SK-N-SH (cell line): ENCODE measurements at places on chromosomes 12 and 14.

DNA sequence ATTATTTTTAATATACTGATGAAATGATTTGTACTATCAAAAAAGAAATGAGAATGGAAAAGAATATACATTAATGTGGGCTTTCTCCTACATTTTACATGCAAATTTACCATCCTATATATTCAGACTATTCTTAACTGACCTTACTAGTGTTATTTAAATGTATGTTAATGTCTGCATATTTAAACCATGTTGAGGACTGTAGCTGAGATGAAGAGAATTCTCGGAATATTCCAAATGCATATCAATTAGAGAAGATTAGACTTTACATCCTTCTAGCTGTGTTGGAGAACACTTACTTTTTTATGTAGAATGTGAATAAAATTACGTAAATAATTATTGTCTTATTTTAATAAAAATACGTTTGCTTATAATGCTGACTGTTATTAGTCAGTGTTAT lies 990.1 kb upstream of the LRFN5 start:
- DNase-seq, result no peak

DNA sequence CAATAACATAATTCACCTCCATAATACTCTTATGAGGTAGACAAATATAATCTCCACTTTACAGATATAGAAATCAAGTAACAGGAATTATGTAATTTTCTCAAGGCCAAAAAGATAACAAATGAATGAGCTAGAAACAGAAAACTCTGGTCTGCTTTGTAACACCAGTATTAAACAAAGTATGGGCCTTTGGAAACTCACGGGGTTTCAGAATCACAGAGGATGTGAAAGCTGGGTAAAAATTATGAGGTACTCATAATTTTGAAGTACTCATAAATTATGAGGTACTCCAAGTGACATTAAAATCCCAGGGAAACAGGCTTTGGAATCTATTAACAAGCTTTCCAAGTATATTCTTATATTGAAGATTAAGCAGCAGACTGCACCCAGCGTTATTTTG lies 140.2 kb downstream of the MED13L start:
- DNase-seq, result no peak

- no peak for DNase-seq
Measured at GRCh38 chr12:89544681-89545184, 18.9 kb upstream of the POC1B start.

DNA sequence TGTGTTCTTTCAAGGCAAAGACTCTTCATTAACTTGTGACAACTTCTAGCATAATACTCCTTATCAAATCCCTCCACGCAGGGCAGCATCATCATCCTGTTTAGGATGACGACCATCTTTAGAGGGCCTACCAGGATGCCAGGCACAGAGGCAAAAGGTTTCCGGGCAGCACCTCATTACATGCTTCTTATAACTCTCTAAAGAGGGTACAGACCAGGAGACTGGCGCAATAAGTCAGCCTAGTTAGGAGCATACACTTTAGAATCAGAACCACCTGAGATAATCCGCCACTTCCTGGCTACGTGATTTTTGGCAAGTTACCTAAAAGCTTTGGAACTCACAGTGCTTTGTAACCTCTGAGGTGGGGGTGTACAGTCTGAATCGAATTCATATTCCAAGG lies 136.0 kb upstream of the NOS1 start:
- no peak for DNase-seq

DNA sequence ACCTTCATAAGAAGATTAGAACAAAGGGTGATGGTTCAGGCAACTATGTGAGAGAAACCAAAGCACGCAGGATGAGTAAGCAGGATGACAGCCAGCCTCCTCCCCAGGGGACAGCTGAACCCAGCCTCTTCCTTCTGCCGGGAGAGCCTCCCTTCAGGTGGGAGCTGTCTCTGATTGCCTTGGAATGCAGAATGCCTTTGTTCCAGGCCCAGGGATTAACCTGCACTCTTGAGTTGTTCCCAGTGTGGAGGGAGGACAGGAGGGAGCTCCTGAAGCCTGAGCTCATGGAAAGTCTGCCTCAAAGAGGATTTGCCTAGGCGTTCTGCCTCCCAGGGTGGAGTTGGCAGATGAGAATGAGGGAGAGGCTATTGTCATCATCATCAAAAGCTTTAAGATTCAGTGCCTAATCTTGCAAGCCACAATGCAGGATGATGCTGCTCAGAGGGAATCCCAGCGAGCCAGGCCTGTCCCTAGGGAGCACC lies 3.6 kb upstream of the KRT6A start:
- DNase-seq, result no peak

GRCh38 chr12:111067498-111067897 lies 147.1 kb upstream of the MYL2 start:
- DNase-seq, result no peak

DNA sequence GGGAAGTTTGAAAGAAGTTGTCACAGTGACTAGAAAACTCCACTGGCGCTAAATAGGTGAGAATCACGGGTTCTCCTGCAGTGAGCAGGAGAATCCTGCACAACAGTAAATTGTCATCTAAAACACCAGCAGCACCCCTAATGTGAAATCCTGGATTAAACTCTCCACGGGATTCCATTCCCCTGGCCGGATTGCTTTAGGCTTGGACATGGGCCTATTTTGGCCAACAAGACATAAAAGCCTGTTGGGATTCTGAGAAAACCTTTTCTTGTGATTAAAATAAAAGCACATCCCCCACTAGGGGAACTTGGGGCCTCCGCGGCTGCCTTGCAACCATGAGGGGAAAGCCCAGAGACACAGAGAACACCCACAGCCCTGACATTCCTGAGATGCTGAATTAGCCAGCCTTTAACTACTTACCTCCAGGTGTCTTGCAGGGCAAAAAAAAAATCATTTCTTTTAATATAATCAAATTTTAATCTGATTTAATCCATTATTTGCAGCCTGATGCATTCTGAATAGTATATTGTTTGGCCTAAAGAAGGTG lies 21.0 kb upstream of the TSPAN11 start:
- no peak for DNase-seq

GRCh38 chr14:72516936-72517700 lies 376.8 kb downstream of the DPF3 start:
- DNase-seq, result peak; percentile 48

DNA sequence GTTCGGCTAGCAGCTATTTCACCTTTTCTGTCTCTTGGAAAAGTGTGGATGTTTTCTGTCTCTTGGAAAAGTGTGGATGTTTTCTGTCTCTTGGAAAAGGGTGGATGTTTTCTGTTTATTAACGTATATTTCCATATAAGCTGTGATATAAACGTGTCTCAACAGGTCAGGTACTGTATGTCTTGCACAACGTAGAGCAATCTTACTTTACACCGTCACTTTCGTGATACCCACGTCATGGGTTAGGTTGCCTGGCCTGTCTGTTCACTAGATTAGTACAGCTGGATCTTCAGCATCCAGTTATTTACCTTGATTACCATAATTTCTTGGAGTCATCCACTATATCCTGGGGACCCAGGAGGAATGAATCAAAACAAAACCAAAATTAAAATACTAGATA lies 14.1 kb downstream of the CLEC7A start:
- no peak for DNase-seq

DNA sequence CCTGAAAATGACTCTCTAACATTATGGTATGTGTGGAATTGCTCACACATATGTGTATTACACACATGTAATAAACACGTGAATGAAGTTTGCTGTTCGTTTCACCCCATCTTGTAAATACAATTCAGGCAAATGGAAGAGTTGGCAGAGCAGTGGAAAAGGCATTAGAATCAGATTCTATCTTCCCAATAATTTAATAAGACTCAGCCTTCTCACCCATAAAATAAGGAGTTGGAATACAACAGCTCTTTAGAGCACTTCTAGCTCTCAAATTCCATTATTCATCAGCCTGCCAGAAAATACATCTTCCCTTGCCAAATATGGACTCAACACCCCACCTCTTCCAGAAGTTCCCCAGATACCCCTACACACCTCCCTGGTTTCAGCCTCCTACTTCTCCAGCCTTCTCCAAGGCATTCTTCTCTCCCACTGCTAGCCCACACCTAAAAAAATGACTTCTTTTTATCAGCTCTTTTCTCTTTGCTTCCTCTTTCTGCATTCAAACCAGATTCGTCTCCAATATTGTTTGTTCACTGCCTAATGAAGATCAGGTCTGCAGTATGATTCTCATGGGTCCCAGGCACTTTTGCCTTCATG lies 66.2 kb upstream of the DYRK2 start:
- no peak for DNase-seq

DNA sequence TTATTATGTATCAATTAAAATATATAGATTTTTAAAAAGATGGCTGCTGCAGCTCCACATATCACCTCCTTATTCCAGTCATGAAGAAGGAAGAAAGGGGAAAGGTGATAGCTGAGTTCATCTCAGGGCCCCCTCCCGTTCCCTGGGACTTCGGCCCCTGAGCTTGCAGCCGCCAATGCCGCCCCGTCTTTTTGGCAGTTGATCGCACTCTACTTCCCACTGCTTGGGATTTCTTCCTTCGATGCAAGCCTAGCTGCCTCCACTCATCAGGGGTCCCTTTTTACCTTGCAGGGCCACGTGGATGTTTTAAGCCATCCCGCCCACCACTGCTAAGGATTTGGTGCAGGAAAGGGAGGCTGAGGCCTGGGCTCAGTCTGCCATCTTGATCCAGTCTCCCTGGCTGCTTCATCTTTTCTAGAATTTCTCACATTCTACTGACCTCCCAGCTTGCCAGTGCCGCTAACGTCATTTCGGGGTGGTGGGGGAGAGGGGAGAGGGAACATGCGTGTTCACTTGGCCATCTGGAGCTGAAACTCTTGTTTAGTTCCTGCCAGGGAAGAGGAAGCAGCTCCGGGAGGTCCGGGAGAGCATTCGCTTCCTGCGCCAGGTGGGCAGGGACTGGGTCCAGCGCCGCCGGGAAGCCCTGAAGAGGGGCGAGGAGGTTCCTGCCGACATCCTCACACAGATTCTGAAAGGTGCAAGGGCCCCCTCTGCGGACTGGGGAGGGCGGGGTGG lies 31.3 kb downstream of the CYP46A1 start:
- DNase-seq, result no peak

GRCh38 chr14:32630701-32631100 lies 301.6 kb downstream of the AKAP6 start:
- no peak for DNase-seq

- peak; percentile 54 for DNase-seq
Measured at GRCh38 chr12:77045183-77045582, 20.2 kb downstream of the E2F7 start.

DNA sequence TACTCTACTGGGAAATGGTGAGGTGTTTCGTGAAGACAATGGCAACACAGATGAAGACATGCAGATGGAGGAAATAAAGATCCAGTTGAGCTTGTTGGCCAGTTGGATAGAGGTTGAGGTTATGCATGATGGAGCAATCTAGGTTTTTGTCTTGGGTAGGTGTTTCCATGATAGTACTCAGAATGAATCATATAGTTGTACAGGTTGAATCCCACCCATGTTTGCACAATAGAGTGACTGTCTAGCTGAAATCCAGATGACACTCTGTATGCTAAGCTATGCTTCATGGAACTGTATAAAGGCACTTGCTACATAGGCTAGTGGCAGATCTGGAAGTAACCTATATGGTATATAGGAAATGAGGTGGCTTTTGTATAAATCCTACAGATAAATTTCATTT lies 264.9 kb downstream of the NAV3 start:
- no peak for DNase-seq

GRCh38 chr12:113161415-113162016 lies 12.0 kb downstream of the CFAP73 start:
- peak; percentile 95 for DNase-seq

DNA sequence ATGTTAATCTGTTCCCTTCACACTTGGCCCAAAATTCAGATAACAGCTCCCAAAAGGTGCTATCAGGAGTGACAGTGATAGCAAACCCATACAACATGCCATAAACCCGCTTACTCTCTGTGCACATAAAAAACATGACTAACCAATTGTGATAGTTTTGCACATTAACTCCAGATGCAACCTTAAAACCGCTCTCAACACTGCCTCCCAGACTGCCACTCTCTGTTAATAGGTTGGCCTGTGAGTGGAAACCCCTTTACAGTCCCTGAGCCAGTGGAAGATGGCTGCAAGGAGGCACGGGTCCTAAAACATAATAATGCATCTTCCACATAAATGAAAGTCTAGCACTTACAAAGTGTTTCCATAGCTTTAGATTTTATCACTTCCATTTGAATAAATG lies 12.0 kb upstream of the TMTC1 start:
- no peak for DNase-seq

DNA sequence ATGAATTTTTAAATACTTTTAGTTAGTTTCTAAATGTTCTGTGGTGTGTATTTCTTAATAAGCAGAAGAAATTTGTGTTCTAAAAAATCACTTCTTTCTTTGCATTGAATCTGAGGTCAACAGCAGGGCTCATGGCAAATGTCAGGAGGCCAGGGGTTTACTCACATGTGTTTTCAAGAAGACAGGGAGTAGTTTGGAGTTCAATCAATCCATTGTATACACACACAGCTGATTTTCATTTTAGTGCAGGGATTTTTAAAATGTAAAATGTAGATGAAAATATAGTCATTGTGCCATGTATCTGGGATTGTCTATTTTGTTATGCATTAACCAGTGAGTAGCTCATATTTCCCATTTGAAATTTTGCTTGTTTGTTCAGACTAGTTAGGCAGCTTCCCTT lies 62.1 kb downstream of the EML1 start:
- no peak for DNase-seq

DNA sequence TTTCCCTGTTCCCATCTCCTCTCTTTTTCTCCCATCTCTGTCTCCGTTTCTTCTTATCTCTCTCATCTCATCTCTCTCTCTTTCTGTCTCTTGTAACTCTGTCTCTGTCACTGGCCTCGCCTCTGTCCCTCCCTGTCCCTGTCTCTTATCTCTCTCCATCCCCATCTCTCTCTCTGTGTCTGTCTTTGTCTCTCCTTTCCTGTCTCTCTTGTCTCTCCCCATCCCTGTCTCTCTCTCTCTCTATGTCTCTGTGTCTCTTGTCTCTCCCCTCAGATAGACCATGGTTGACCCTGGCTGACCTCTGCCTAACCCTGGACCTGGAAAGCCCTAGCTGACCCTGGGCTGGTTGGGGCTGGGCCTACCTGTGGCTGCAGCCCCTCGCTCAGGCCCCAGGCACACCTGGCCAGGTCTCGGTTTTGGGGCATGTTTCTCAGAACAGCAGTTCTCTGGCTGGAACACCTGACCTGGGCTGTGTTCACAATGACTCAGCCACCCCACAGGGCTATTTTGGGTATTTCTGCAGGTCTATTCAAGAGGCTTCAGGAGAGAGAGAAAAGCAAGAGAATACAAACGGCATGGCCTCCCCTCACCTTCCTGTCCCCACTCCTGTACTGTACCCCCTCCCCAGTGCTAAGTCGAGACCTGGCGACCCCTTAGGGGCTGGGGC lies 174.4 kb downstream of the TMEM121 start:
- no peak for DNase-seq

DNA sequence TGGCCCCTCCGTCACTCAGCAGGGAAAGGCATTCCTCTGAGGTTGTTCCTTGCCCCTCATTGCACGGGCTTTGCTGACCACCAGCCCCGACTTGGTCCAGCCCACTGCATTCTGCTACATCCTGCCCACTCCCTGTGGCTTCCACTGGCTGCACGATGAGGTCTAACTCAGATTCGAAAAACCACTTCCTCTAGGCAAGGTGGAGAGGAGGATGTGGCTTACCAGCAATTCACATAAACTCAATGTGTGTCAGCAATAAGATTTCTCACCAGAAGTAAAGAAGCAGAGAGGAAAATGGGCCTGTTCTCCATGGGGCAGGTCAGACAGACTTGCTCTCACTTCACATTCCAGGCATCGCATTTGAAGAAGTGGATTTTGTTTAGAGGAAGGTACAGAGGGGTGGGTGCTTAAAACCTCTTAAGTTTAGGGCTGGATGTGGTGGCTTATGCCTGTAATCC lies 14.7 kb downstream of the GPR68 start:
- DNase-seq, result no peak
